ENCODE measurements at places on chromosomes 1 and 21.

GRCh38 chr1:86137436-86137835, 19.1 kb downstream of the COL24A1 start:
- DNase-seq: peak; percentile 71

DNA sequence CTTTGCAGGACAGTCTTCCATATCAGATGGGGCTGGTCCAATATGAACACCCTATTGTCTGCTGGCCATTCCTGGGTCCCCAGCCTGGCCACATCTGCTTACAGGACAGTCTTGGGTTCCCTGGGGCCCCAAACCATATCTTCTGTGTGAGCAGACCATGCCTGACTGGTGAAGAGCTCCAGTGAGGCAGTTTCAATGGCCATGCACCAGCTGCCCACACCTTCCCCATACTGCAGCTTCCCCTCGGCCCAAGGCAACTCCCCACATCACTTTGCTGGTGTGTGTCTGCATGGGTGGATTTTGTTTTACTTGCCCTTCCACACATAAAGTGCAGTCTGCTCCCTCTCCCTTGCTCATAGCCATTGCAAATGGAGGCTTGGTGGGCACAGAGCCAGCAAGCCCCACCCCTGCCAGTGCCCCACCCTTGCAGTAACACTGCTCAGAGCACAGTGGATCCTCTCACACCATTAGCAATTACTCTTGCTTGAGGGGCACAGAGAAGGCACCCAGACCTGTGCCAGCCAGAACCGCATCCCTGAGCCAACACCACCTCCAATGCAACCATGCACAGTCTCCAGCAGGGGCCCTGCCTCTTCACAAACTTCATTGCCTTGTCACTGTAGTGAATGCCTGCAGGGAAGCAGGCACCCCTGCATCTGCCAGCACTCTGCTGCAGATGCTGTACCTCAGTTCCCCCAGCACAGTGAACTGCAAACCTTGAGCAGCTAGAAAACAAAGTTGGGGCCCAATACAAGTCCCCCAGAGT, 474.5 kb upstream of the BEND5 start:
- DNase-seq: no peak

DNA sequence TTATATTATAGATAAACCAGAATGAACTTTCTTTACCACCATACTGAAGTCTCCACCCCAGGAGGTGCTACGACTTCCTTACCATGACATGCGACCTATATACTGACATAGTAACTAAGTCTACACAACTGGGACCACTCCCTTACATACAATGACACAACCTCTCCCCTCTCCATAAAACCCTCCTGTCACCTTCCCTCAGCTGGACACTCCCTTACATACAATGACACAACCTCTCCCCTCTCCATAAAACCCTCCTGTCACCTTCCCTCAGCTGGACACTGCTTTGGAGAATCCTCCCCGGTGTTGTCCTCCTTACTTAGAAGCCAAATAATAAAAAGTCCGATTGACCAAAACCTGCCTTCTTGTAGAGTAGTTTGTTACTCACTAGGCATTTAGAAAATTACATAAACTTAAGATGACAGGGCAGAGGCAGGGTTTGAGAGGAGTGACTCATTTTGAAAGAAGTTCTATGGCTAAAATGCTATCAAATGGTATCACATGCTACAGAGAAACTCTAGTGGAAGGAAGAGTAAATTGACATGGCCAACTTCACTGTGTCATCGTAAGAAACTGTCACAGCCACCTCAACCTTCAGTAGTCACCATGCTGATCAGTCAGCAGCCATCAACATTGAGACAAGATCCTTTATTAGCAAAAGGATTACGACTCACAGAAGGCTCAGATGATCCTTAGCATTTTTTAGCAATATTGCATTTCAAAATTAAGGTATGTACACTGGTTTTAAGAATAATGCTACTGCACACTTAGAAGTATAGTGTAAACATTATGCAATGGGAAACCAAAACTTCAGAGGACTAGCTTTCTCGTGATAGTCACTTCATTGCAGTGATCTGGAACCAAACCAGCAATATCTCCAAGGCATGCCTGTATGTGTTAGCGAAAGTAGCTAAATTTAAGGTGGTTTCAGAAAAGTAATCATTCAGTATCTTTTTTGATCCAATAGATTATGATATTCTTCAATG, 56.4 kb downstream of the AHCTF1 start:
- peak; percentile 54 for DNase-seq

DNA sequence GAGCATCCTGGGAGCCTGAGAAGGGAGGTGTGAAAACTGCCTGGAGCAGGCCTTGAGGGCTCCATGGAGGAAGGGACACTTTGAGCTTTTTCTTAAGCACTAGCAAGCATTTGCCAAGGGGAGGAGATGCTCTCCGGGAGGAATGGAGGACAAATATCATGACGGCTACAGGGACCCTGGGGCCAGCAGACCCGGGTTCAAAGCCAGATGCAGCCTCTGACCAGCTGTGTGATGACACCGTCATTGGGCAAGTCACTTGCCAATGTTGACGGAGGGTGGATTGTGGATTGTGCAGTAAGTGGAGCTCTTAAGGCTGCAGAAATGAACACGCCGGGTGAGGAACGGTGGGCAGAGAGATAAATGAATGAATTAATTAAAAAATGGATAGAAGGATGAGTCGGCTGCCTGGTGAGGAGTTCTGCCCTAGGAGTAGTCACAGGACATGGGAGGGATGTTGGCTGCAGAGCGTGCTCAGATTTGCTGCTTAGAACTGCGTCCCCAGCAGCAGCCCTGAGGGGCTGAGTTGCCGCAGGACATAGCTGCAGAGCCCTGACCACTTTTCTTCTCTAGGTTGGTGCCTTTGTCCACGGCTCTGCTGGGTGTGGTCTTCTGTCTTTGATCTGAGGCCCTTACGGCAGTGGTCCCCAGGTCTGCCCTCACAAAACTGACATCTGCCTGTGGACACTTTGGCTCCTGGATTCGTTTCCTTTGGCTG, 507.6 kb downstream of the NPHP4 start:
- no peak for DNase-seq

GRCh38 chr1:208224192-208224713, 19.9 kb downstream of the PLXNA2 start:
- no peak for DNase-seq
